ENCODE measurements at places on chromosomes 4 and X.

GRCh38 chr4:26815199-26815598, 45.4 kb upstream of the STIM2 start:
- DNase-seq: no peak

- no peak for DNase-seq
Measured at GRCh38 chrX:2703991-2704369, 12.9 kb downstream of the CD99 start.

DNA sequence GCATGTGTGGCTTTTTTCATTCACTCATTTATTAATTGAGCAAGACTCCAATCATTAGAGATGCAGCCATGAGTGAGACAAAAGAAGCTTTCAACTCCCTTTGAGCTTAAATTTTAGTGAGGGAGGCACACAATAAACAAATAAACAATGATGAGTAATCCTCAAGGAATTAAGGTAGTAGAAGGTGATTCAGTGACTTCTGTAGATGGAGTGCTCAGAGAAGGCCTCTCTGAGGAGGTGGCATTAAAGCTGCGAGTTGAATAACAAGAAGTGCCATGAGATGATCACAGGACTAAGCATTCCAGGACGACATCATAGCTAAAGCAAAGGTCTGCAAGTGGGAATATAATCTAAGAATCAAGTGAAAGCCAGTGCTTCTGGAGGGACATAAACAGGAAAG, 77.6 kb downstream of the NWD2 start:
- DNase-seq: no peak

GRCh38 chr4:8747467-8748235, 124.0 kb downstream of the HMX1 start:
- no peak for DNase-seq

- no peak for DNase-seq
Measured at GRCh38 chrX:44904542-44905115, 31.6 kb downstream of the KDM6A start.

DNA sequence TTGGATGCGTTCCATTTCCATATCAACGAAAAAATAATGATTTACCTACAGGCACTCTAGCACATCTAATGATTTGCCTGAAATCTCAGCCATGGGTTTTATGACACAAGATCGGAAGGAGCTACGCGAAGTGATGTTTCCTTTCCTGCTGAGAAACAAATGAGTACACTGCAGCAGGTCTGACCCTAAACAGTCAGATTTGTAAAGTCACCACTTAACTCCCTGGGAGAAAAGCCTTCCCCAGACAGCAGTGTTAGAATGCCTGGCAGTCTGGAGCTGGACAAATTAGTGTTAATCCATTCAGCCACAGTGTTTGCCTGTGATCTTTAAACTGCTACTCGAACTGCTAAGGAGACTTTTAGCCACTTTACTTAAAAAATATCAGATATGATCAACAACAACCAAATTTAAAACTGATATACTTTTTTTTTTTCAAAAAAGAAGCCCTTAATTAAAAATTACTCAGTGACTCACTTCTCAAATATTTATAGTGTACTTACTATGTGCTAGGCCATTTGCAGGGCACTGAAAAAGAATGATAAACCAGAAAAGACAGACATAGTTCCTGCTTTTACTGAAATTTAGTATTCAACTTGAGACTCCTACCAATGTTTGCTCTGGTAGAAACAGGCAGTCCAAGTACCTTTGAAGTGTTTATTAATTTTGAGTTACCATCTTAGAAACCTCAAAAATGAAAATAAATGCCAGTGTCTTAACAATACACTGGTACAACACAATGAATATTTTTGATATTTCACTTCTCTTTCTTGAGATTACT, 104.5 kb downstream of the SHISA3 start:
- peak; percentile 14 for DNase-seq

DNA sequence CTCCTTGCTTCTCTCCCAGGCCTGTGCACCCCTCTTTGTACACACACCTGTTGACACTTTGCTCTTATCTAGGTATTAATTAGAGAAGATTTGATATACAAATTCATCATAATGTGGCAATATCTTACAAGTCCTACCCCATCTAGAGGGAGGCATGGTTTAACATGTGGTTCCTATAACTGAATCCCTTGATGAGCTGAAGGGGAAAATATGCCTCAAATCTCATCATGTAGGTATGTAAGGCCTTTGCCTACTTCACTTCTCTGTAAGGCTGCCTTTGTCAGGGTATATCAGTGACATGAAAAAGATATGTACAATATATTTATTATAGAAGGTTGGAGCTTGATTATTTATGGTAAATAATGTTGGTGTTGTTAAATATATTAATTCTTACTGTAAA, 31.9 kb downstream of the HTR2C start:
- no peak for DNase-seq

- peak; percentile 10 for DNase-seq
Measured at GRCh38 chrX:150361070-150361776, 1.9 kb upstream of the MAMLD1 start.

DNA sequence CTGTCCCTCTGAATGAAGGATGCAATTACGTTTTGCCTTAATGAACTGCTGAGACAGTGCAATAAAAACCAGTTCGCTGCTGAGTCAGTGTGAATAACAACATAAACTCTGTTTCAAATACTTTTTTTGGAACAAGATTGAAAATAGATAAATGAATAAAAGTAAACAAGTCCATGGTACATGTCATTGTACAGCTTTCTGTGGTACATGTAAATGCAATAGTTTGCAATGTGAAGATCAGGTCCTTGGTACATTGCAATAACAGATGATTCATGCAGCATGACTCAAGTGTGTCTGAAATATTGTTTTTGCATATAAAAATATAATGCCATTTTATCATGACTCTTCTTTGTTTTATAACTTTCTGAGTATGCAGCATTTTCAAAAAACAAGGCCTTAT, 193.4 kb upstream of the PACRGL start:
- no peak for DNase-seq

GRCh38 chr4:7335344-7336066, 99.2 kb downstream of the PSAPL1 start:
- DNase-seq: peak; percentile 96

GRCh38 chr4:15765910-15766697, 12.0 kb upstream of the CD38 start:
- no peak for DNase-seq

DNA sequence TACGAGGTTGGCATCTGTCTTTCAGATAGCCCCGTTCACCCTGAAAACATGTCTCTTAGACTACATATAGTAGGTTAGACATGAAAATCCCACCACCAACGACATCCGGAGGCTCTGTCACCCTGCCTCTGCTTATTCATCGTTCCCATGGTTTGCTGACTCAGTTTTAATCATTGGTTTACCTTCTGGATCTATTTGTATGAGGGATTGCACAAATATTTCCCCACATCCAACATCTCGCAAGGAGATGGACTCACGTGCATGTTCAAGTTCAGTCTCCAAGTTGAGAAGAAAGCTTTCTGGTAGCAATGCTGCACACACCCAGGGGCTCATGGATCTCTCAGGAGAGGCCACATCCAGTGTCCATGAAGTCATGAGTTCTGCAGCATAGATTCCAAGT, 10.8 kb downstream of the CETN2 start:
- DNase-seq: no peak

GRCh38 chr4:64781737-64782326, 372.6 kb upstream of the TECRL start:
- peak; percentile 8 for DNase-seq

- DNase-seq: no peak
Measured at GRCh38 chr4:123055943-123056342, 133.5 kb upstream of the NUDT6 start.

DNA sequence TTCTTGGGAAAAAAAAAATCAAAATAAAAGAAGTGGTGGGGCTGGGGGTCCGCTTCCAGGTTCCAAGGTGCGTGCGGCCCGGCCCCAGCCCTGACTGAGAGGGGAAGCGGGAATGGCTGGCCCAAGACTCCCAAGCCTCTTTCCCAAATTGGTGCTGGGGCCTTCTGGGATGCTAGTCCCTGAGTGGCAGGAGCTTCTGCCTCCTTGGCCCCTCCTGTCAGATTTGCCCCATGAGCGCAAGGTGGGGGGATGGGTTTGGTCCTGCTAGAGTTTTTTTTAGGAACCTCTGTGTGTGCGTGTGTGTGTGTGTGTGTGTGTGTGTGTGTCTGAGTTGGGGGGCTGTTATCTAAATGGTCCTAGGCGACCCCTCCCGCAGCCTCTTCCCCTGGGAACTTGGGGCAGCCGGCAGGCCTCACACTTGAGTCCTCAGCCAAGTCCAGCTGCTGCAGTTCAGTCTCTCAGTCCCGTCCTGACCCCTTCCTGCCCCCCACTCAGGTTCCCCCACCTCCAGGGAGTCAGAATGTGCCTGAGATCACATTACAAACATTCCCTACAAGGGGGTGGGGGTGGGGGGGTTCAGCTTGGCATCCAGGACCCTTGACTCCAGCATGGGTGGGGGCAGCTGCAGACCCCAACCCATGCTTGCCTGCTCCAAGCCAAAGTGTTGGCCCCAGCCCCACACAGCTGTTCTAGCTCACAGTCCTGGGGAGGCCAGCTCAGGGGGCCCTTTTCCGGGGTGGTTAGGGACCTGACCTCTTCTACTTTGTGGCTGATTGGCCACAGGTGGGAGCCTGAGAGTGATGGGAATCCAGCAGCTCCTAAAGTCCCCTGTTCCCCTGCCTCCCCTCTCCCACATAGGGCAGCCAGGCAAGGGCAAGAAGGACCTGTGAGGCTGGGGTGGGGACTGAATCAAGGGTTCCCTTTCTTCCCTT, 4.0 kb downstream of the EFNB1 start:
- no peak for DNase-seq

- DNase-seq: peak; percentile 65
Measured at GRCh38 chrX:115892787-115893671, 277.5 kb upstream of the AGTR2 start.

- no peak for DNase-seq
Measured at GRCh38 chr4:17670423-17670822, 56.0 kb downstream of the MED28 start.

DNA sequence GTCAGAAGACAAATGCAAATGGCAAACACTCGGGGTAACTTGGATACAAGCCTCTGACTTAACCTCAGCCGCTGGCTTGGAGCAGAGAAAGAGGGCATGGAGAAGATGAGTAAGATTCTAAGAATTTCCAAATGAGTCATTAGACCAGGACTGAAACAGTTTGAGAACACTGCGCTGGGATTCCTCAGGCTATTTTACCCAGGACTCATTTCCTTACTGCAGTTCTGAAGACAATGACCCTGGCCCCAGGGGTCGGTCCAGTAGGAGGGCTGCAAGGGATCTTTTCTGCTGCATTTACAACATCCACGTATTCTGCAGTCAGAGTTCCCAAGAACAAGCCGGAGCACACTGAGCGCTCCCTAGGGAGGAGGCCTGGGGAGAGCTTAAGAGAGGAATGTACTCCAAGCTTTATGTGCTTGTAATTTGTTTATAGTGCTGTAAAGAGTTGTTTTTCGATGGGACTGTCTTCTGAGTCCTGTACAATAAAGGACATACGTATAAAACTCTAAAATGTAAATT, 27.3 kb upstream of the SORBS2 start:
- DNase-seq: peak; percentile 79

- no peak for DNase-seq
Measured at GRCh38 chrX:4373791-4374190, 660.3 kb upstream of the PRKX start.

GRCh38 chr4:177484613-177485021, 42.4 kb upstream of the AGA start:
- DNase-seq: no peak
